ENCODE measurements at places on chromosomes 16 and 17.
A peak's percentile ranks its signal among the peaks of the same experiment; 100 is the strongest.

DNA sequence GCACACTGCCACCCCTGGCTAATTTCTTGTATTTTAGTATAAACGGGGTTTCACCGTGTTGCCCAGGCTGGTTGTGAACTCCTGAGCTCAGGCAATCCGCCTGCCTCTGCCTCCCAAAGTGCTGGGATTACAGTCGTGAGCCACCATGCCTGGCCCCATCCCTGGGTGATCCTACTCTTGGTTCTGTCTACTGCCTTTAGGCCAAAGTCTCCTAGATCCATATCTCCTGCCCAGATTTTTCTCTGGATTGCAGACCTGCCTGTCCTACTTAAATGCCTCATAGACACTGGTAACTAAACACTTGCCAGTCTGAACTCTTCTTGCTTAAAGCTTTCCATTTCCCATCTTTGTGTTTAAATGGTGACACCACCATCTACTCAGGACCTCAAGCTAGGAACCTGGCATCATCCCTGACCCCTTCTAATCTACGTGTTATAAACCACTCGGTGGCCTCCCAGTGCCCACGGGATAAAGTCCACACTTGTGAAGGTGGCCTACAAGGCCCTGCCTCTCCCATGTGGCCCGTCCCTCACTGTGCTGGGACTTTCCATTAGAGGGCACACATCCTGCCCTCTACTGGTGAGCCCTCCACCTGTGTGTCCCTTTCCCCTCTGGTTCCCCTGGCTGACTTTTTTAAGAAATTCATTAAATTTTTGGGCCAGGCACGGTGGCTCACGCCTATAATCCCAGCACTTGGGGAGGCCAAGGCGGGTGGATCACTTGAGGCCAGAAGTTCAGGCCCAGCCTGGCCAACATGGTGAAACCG, 51.1 kb downstream of the USP43 start:
- no peak for DNase-seq

DNA sequence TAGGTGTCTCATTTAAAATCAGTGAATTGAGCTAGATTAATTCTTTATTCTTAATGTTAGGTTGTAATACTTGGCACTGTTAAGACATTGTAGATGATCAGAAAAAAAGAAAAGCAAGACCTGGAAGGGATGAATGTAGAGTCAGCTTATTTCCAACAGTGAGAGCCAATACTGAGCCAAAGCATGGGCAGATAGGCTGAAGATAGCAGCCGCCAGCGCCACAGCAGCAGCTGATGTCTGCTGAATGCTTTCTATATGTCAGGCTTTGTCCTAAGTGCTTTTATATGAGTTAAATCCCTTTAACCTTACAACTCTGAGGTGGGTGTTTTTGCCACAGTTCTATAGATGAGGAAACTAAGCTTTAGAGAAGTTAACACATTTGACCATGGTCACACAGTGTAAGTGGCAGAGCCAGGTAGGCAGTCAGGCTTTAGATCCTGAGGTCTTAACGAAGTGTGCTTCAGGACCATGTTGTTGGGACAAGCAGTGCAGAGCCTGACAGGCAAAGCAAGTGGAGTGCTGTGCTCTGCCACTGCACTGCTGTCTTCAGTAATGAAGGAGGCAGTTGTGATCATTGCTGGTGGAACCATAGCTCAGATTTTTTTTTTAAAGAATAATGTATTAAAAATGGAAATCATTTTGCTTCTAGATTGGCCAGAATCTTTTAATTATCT, 25.9 kb downstream of the TNRC6A start:
- no peak for DNase-seq

DNA sequence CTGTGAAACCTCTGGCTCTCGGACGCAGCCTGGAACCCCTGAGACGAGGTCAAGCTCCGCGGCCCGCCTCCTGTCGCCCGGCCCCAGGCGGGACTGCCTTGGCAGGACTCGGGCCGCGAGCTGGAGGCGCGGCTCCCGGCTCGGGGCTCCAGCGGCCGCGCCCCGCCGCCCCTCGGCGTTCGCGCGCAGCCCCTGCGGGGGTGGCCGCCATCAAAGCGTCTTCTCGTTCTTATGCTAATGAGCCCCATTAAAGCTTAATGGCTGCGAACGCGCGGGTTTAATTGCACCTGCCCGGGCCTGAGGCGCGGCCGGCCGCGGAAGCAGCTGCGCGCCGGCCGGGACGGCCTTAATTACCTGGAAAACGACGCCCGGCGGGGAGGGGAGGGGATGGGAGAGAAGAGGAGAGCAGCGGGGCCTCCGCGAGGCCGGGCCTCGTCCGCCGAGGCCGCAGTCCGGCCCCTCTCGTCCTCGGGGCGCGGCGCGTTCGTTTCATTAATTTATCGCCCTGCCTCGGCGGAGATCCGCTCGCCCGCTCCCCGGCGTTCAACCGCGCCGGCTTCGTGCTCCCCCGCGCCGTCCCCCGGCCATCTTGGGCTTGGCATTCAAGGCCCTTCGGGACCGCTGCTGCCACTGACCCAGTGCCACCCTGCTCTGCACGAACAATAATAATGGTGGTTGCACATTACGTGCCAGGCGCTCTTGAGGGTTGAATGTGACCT, 19.2 kb downstream of the RAI1 start:
- DNase-seq = no peak

- DNase-seq = no peak
These were observed 192.5 kb downstream of the CDH13 start for GRCh38 chr16:82819286-82819685.

DNA sequence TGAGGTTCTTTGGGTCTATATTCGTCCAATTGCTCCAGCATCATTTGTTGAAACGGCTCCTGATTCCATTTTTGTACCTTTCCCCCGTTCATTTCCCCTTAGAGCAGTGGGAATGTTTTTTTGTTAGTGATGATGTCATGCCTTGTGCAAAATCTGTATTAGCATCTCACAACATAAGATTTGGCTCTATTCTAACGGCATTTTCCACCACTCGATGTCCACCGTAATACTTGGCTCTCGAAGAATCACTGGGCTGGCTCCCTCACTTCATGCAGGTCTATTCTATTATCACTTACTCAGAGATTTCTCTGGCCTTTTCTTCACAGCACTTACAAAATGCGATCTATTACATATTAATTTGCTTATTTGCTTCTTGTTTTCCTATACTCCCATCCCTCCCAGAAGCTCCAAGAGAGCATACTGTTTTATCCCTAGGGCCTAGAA, 571 bp upstream of the NME1 start:
- no peak for DNase-seq

- peak; percentile 40 for DNase-seq
These were observed 338.8 kb downstream of the SEC14L1 start for GRCh38 chr17:77479372-77480198.

- peak; percentile 51 for DNase-seq
These were observed 53.5 kb downstream of the SMURF2 start for GRCh38 chr17:64608571-64608981.

DNA sequence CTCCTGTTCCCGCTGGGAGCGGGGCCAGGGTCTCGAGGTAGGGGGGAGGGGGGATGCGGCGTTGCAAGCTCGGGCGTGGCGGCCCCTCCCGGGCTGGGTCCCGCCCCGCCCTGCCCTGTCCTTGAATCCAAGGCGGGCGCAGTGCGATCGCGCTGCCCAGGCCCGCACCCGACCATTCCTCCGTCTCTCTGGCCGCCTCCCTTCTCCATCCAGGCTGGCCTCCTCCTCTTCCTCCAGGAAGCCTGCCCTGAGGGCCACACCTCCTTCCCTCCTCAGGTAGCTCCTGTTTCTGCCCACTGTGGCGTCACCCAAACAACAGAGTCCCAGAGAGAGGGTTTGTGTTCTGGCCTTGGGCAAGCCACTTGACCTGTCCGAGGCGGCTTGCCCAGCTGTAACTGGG, 43.0 kb upstream of the TAC4 start:
- DNase-seq = no peak

- no peak for DNase-seq
These were observed 17.2 kb downstream of the RARA start for GRCh38 chr17:40326014-40326831.

- peak; percentile 91 for DNase-seq
These were observed at the start of gene NDRG4 for GRCh38 chr16:58499615-58500351. NDRG4 (plus strand) TSS chr16:58500143; CDS start chr16:58500249, 106 bp downstream.

- DNase-seq = peak; percentile 51
These were observed 684 bp upstream of the SPIRE2 start for GRCh38 chr16:89827383-89828198.

DNA sequence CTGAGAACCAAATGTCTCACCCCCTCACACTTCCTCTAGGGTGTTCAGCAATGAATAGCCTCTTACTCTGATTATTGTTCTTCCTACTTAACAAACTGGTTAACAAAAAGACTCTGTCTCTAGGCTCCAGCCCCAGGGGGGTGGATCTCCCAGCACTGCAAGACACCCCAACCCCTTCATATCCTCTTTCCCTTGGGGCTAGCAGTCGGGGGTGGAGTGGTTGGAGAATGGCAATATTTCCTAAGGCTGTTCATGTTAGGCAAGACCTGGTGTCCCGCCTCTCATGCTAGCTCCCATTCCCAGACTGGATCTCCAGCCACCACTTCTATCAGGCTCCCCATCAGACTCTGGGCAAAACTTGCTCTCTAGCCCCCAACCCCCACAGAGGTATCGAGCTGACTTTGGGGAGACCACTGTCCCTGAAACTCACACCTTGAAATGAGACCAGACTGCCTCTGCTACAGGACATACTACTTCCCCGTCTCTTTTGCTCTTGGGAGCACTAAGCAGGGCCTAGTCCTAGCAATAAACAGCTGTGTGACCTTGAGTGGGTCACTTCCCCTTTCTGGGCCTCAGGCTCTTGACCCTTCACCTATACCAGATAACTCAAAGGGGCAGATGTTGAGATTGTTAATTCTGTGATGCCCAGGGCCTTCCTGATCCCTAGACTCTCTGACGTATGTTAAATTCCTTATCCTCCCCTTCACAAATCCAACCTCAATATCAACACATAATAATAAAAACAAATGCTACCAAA, 2.4 kb downstream of the SLC25A35 start:
- no peak for DNase-seq

DNA sequence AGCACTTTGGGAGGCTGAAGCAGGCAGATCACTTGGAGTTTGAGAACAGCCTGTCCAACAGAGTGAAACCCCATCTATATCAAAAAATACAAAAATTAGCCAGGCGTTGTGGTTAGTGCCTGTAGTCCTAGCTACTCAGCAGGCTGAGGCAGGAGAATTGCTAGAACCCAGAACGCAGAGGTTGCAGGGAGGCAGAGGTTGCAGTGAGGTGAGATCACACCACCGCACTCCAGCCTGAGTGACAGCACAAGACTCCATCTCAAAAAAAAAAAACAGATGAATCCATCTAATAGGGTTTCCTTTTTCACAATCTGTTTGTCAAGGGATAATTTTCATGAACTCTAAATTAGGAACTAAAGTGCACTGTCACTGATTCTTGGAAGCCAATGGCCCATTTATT, 99.0 kb downstream of the PARN start:
- DNase-seq = no peak

DNA sequence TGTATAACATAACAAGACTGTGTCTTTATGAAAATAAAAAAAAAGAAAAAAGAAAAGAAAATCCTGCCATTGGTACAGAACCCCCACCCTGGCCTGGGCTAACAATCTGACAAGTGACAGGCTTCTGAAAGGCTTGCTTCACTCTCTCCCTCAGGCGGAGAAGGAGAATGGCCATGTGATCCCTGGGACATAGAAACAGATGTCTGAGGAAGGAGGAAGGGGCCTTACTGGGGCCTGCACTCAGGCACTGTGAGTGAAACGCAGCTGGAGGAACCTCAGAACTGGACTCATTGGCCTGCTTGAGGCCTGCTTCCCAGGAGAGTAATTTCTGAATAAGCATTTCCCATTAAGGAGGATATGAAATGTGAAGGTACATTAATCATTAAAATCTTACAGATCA, 17.5 kb downstream of the MAP3K14 start:
- DNase-seq = no peak

GRCh38 chr17:21125862-21126261, 902 bp upstream of the DHRS7B start:
- no peak for DNase-seq

GRCh38 chr16:10740000-10740844, 3.4 kb upstream of the NUBP1 start:
- no peak for DNase-seq

All from astrocyte of the spinal cord (primary cell).